Cortex of kidney (tissue), 1 donor: ENCODE measurements at places on chromosomes 3 and 15.

- no peak for DNase-seq
These were observed 273.9 kb downstream of the IGSF11 start for GRCh38 chr3:118760585-118761290.

- no peak for DNase-seq
These were observed 1072.0 kb downstream of the NSUN3 start for GRCh38 chr3:95134693-95135413.

DNA sequence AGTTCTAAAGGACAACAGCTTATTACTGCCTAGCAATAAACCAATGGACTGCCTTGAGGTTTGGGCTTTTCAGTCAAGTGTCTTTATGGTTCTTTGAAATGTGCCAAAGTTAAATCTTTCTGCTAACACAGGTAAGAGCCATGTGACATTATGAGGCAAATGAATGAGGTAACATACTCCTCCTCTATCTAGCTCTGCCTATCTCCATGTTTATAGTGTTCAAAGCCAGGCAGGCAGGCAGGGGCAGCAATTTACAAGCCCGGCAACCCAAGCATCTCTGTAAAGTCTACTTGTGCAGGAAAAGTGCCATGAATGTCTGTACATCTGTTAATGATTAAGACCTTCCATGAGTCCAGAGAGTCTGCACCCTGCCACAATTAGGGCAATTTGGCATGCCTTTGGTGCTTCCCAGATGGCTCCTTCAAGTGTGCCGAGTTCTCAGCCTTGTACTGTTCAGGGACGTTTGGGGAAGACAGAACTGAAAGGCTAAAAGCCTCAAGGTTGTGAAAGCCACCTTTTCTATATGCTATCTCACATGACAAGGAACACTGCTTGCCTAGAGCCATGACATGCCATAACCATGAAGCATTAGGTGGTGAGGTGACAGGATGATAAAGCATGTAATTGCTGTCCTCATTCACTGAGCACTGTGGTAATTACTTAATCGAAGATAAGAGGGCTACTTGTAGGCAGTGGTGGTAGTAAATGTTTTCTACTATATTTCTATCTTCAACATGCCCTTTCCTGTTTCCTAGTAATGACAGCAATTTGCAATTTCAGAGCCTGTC, 41.4 kb upstream of the EIF1B start:
- no peak for DNase-seq

GRCh38 chr3:180359061-180359952, 242.7 kb upstream of the TTC14 start:
- DNase-seq: no peak

GRCh38 chr15:92719021-92719420, 63.4 kb upstream of the FAM174B start:
- DNase-seq: no peak
